ENCODE measurements at places on chromosomes 2 and 18. TPM values are rescaled to one million over a fixed set of nuclear protein-coding genes. Genes with fewer than 3 reads are reported as not detected.

PGAP1 gene
- total RNA-seq: 9.1 TPM

DSG4 gene
- total RNA-seq: not detected

- H3K27me3 ChIP-seq: peaks cover 83% of the 10 kb centered on the region
- DNase-seq: peak; percentile 72
- H3K36me3 ChIP-seq: no peaks in the 10 kb centered on the region
- H3K4me3 ChIP-seq: no peak overlapping the region
- H3K4me1 ChIP-seq: peaks cover 8% of the 10 kb centered on the region
Observed at GRCh38 chr2:218857371-218858137, 2.1 kb upstream of the WNT6 start.

- H3K27me3 ChIP-seq: no peaks in the 10 kb centered on the region
- H3K36me3 ChIP-seq: no peaks in the 10 kb centered on the region
- DNase-seq: no peak
- no peak overlapping the region for H3K4me3 ChIP-seq
Observed at GRCh38 chr2:105070010-105070865, 32.4 kb downstream of the MRPS9 start.

GRCh38 chr2:85750587-85751575, 2.9 kb upstream of the ATOH8 start:
- no peak overlapping the region for H3K27ac ChIP-seq
- H3K27me3 ChIP-seq: no peaks in the 10 kb centered on the region
- peaks cover 21% of the 10 kb centered on the region for H3K4me1 ChIP-seq
- H3K4me3 ChIP-seq: no peak overlapping the region
- DNase-seq: peak; percentile 97

- H3K4me3 ChIP-seq: no peak overlapping the region
- H3K27ac ChIP-seq: no peak overlapping the region
- no peaks in the 10 kb centered on the region for H3K27me3 ChIP-seq
- DNase-seq: peak; percentile 81
Observed at GRCh38 chr2:85756822-85757435, 3.1 kb downstream of the ATOH8 start.

DNA sequence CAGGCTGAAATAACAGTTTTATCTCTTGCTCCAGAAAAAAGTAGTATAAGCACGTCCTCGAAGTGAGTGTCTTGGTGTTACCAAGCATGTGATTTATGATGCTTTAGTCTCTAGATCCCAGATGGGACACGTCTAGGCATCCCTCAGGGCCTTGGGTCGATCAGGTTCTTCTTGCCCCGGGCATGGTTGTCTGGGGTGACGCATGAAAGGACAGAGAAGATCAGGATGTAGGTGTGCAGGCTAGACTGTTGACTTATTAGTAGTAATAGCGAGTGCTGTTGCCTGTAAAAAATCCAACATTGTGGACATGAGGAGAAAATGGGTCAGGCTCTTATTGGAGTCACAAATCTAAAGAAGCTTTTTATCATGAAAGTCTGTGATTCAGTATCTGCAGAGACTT, 94.0 kb upstream of the NFU1 start:
- H3K27me3 ChIP-seq: no peaks in the 10 kb centered on the region
- DNase-seq: no peak
- H3K27ac ChIP-seq: no peak overlapping the region
- peaks cover 53% of the 10 kb centered on the region for H3K36me3 ChIP-seq
